D721Med (cell line): ENCODE measurements at places on chromosomes 2 and 18.

DNA sequence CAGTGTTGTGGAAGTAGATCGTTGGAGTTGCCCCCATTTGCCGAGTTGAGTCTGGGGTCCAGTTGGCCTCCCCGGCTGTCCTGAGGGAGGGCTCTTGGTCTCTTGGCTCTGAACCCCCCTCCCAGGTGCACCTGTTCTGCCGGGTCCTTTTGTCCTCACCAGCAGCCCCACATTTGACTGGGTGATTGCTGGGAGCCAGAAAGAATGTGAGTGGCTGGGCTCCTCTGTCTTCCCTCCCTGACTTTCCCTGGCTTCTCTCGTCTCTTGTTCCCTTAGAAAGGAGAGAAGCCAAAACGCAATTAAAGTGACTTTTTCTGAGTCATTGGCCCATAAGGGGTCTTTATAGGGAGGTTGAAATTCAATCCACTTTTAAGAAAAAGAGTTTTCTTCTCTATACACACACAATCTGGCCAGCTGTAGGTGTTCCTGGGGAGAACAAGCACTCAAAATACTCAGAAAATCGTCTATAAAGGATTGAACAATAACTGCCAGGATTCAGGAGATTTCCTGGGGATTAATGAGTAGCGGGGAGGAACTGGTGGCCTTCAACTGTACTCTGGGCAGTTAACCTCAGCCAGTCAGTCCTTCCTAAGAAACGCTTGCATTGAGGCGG, 131.0 kb downstream of the TMEM182 start:
- no peak for DNase-seq

- no peak for DNase-seq
Observed at GRCh38 chr2:209973328-209973727, 29.1 kb upstream of the RPE start.

DNA sequence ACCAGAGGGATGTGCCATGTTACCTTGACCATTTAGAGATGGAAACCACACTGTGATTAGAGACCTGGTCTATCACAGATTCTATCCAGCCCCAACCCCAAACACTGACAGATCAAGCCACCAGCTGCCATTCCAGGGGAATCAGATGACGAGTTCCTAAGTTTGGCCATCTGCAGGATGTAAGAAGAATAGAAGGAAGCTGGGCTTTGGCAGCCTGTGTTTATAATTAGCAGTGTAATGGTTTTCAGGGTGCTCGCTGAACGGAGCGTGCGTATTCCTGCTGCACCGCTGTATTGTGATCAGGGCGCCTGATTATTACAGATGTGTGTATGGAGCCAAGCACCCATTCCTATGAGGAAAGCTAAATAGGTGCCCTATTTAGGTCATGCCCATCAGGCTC, 138.1 kb downstream of the LRRC30 start:
- DNase-seq: no peak

DNA sequence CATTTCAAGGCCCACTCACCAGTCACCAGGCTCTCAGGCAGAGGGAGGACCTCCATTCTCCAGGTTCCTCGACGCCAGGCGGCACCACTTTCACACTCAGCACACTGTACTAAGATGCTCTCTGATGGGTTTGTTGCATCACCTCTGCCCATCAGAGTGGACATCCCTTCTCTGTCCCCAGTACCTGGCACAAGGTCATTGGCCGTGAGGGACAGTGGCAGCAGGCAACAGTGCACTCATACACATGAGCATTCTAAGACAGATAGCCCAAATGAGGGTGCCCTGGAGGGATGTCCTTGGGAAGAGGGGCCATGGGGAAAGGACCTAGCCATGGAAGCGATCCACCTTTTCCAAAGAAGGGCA, 3.0 kb upstream of the ADRA2B start:
- DNase-seq: no peak

- no peak for DNase-seq
Observed at GRCh38 chr2:219789476-219789875, 162.0 kb downstream of the SLC4A3 start.

DNA sequence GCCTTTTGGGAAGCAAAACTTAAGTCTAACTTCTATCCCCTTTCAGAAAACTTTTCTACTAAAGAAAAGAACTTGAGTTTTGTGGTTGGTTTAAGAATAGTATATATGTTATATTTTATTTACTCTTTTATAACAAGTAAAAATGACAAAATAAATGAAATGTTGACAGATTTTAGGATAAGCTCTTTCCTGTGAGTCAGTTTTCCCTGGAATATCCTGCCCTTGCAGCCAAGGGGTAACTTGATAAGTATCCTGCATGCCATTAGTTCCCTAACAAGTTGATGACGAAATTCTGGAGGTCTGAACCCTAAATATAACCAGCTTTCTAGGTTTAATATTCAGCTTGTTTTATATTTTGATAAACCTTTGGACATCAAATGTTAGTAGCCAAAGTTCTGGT, 7.3 kb upstream of the HTR2B start:
- DNase-seq: no peak

DNA sequence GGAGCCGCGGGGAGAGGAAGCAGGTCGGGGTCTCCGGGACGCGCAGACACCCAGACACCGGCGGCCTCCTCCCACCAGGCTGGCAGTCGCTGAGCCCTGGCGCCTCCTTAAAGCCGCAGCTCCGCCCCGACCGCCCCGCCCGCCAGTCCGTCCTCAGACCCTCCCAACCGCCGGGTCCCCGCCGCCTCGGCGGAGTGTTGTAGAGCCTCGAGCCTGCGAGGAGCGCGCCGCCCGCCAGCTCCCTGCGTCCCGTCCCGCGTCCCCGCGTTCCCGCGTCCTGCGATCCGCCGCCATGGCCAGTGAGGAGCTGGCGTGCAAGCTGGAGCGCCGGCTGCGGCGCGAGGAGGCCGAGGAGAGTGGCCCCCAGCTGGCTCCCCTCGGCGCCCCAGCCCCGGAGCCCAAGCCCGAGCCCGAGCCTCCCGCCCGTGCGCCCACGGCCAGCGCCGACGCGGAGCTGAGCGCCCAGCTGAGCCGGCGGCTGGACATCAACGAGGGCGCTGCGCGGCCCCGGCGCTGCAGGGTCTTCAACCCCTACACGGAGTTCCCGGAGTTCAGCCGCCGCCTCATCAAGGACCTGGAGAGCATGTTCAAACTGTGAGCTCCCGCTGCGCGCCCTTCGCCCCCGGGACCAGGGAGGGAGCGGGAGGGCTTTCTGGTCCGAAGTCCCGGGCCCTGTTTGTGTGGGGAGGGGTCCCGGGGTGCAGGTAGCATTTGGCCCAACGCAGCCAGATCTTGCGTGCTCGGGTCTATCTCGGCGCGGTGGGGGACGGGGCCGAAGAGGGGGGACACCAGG, at the start of gene EFHD1:
Gene EFHD1 (plus strand): TSS at position 192 of the 793 bp plus-strand sequence. CDS start 101 bp downstream, at position 293.
- DNase-seq: peak; percentile 71

GRCh38 chr2:219719521-219719920, 92.1 kb downstream of the SLC4A3 start:
- DNase-seq: no peak

GRCh38 chr18:23992089-23992940, 22.2 kb upstream of the TTC39C start:
- DNase-seq: no peak

- no peak for DNase-seq
Observed at GRCh38 chr2:45707661-45708060, 56.2 kb downstream of the PRKCE start.

DNA sequence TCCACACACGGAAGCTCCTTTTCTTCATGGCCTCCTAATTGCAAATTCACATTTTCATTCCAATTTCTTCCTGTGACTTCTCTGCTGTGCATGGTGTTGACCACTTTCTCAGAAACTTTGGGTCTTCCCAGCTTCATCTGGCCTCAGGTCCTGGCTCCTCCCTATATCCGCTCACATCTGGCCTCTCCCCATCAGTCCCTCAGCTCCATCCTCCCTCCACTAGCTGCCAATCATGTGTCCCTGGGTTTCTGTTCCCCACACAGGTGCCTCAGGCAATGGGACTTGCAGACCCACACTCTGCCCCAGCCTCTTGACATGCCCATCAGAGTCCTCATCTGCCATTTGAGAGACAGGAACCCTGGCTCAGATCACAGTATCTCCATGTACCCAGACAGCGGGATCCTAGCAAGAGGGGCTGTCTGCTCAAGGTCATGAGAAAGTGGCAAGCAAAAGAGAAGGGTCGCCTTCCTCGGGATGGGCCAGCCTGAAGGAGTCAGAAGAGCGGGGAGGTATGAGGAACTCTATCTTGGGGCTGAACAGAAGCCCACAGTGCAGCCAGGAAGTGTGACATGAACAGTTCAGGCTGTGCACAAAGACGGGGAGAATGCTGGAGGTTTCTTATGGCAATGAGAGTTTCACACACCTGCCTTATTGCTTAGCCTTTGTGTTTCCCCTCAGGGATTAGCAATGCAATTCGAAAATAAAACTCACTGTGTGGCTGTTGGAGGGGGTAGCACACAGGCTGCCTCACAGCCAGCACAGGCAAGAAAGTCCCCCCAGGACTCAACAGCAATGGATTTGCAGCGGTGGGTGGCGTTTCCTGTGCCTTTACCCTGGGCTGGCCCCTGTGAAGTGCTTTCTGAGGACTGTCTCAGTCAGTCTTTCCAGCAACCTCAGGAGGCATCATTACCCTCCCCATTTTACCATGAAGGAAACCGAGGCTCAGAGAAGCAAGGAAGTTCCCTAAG, 69.5 kb downstream of the COPS8 start:
- DNase-seq: no peak

DNA sequence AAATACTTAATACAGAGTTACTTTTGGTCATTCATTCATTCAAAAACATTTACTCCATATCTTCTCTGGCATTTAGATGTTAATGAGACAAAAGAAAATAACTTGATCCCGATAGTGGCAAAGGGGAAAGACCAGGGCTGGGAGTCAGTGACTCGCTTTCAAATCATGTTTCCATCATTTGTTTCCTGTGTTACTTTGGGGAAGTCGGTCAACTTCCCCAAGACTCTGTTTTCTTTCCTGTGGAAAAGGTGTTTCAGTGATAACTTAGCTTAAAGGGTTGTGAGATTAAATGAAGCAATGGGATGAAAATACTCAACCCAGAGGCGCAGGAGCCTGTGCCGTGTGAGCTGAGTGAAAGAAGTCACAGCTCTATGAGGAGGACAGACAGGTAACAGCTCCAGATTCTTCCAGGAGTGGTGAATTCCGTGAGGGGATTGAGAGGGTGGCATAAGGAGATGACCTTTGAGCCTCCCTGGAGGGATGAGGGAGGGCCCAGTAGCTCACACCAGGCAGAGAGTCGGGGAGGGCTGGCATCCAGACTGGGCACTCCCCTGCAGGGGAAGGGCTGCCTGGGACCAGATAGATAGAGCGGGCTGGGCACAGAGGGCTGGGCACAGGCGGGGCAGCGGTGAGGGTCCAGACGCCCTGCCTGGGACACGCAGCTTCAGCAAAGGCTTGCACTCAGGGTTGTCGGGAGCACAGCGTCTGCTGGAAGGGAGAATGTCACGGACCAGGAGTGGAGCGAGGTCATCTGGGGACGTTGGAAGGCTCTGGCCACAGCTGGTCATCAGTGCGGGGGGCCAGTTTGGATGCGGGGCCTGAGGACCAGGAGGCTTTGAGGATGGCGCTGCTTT, 70.1 kb downstream of the TSHZ1 start:
- no peak for DNase-seq

DNA sequence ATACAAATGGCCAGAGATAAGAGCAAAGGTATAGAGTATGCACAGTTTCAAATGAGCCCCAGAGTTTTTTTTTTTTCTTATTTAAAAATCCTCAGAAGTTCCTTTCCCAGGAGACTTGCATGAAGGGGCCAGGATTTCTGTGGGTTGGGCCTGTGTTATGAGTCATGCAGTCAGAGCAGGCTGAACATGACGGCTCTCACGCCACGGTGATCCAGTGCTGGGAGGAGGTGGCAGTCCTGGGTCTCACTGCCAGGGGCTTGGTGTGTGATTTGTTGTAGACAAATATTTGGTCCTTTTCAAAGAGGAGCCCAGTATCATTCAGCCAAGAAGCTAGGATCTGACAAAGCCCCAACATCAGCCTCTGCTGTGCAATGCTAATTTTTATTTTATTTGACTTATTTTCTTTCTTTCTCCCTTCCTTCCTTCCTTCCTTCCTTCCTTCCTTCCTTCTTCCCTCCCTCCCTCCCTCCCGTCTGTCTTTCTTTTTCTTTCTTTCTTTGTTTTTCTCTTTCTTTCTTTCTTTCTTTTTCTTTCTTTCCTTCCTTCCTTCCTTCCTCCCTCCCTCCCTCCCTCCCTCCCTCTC, 10.4 kb upstream of the KCNE4 start:
- no peak for DNase-seq

DNA sequence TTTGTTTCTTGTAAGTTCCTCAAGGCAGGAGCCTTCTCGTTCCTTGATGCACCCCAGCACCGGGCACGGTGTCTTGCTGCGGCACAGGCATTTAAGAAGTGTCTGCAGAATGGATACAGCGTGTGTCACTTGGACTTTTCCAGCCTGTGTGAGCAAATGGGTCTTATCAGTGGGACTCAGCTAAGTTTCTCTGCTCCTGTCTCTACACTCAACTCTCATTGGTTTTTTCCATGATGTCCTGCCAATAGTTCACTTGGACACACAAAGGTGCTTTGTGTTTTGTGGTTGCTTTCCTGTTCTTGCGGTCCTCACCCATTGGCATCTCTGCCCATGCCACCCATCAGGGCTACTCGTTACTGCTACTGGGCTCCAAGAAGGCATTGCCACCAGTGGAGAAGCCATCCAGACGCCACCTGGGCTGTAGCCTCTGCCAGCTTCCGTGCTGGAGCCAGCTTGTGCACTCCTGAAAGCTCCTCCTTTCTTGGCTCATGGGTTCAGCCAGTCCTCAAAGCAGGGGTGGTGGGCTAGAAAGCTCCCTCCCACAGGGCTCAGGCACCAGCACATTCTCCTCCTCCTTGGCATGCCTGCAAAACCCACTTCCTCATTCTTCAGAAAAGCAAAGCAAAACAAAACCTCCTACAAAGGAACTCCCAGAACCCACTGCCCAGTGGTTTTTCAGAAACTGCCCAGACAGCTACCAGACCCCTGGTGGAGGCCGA, 41.4 kb downstream of the IL1R2 start:
- DNase-seq: no peak

- no peak for DNase-seq
Observed at GRCh38 chr2:233892793-233893192, 24.4 kb upstream of the TRPM8 start.

- no peak for DNase-seq
Observed at GRCh38 chr2:239967553-239968036, 57.5 kb downstream of the NDUFA10 start.

DNA sequence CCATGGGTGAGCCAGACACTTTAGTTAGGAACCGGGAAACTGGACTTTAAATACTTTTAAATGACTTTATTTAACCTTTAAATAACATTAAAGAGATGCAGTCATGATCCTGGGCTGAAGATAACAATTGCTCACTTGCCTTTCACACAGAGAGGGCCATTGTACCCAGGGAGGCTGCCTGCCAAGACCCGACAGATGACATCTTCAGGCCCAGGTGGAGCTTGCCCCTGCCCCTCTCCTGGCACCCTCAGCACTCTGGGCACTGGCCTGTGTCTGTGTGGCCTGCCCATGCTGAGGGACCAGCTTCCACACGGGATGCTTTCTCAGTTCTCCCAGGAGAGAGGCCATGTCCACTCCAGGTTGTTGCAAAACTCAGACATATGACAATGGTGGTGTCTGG, 216.4 kb upstream of the MYT1L start:
- DNase-seq: no peak

- DNase-seq: no peak
Observed at GRCh38 chr2:78977661-78978145, 47.8 kb upstream of the REG3G start.
